ENCODE measurements at places on chromosomes 1 and 21.

DNA sequence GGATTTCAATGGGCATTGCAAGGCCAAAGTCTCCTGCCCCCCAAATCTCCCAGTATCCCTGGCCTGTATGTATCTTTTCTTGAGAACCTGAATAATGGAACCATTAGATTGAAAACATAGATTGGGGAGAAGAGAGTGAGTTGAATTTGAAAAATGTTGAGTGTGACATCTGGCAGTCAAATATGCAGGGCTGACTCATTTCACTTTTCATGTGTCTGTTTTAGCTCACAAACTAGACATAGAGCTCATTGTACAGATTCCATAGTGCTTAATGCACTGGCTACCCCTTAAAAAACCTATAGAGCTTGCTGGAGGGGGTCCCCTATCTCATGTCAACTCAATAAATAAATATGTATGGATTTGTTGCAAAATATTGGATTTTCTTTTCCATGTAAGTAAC is 30.8 kb downstream of the DDR2 start:
- DNase-seq = no peak

GRCh38 chr1:145689922-145690321 is 17.2 kb downstream of the PDZK1 start:
- DNase-seq = no peak

DNA sequence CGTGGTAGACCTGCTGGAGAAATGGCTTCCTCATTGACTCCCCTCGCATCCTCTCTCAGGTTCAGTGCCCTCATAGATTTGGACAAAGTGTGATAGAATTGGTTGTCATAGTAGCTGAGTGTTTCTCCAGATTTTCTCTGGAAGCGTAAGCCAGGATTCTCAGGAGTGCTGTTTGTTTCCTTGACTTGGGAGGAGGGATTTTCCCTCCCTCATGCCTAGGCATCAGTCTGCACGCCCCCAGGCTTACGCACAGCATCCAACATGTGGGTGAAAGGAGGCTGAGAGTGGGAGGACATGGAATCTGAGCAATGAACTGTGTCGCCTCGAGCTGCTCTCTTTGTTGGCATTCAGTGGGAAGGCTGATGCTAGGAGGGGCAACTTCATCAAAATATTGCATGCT is 503.5 kb downstream of the LTN1 start:
- peak; percentile 9 for DNase-seq

GRCh38 chr1:39574646-39575045 is 1.9 kb downstream of the PABPC4 start:
- DNase-seq = no peak

DNA sequence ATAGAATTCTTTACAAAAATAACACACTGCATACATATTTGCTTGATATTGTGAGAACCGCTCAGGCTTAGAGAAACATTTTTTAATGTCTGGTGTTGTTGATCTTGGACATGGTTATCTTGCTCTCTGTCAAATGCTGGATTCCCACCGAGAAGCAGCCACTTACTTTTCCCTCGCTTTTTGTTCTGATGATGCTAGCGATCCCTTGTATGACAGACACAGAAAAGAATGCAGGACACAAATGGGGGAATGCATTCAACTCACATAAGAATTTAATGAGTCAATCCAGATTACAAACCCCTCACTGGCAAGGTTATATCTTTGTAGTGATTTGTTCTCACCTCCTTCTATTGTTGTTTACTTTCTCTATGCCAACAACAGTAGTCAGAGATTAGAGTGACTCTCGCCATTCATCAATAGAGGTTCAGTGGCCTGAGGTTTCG is 76.8 kb upstream of the AKT3 start:
- peak; percentile 95 for DNase-seq

DNA sequence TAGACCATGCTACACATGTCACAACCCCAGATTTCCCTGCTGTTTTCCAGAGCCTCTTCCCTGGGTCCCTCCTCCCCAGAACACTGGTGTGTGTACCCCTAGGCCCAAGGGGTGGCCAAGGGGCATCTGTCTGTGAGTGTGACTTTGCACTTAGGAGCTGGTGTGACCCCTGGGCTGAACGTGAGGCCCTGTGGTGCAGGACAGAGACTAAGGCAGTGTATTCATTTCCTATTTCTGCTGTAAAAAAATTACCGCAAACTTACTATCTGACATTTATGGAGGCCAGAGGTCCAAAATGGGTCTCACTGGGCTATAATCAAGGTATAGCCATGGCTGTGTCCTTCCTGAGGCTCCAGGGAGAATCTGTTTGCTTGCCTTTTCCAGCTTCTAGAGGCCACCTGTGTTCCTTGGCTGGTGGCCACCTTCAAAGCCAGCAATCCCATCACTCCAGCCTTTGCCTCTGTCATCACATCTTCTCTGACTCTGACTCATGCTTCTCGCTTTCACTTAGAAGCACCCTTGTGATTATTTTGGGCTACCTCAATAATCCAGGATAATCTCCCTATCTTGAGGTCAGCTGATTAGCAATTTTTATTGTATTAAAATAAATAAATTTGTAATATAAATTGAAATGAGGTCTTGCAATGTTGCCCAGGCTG is 24.0 kb upstream of the ELOA start:
- DNase-seq = no peak

- DNase-seq = no peak
Measured at GRCh38 chr1:217344712-217345111, 286.2 kb downstream of the GPATCH2 start.

DNA sequence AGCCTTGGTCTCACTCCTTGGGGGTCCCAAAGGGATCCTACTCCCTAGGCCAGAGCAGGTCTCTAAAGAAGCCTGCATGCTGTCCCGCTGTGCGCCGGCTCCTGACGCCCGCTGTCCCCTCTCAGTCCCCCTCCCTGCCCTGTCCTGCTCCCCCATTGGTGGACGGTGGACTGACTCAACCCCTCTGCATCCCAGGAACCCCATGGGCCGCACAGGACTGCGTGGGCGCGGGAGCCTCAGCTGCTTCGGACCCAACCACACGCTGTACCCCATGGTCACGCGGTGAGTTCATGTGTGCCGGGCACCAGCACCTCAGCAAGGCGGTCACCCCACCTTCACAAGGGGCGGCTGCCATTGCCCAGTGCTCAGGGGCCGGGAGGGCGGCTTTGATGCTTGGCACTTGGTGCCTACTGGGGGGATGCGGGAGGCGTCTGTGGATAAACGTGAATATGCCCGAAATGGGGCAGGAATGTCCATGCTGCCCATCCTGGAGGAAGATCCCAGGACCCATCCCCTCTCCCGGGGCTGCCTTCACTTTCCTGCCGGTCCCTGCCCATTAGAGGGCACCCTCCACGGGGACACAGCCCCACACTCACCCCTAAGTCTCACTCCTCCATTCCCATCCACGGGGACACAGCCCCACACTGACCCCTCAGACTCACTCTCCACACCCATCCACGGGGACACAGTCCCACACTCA is 20.2 kb upstream of the LRRC3 start:
- no peak for DNase-seq

- no peak for DNase-seq
Measured at GRCh38 chr1:228022571-228023293, 15.9 kb downstream of the WNT3A start.

DNA sequence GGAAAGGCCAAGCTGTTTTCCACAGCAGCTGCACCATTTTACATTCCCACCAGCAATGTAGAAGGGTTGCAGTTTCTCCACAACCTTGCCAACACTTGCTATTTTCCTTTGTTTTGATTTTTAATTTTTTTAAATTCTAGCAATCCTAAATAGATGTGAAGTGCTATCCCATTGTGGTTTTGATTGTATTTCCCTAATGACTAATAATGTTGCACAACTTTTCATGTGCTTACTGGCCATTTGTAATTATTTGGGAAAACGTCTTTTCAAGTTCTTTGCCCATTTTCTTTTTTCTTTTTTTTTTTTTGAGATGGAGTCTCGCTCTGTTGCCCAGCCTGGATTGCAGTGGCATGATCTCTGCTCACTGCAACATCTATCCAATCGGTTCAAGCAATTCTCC is 53.9 kb downstream of the VCAM1 start:
- DNase-seq = peak; percentile 34

DNA sequence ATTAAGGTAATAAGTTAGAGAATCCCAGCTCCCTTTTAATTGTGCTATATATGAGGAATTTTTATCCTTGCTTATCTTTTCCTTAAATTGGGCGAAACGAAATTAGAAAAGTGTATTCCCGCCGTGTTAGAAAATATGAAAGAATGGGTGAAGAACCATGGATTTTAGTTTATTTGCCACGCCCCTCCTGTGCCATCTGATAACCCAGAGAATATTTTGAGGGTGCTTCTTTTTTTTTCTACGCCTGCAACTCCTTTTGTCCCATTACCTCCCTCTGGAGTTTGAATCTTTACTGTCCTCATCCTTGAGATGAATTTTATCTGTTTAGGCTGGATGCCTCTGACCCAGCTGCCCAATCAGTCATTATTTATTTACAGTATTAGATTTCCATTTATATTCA is 1.6 kb downstream of the TLCD4 start:
- DNase-seq = no peak

- DNase-seq = peak; percentile 29
Measured at GRCh38 chr1:12179111-12179519, 12.3 kb downstream of the TNFRSF1B start.

GRCh38 chr1:231194843-231195516 is 33.1 kb downstream of the TRIM67 start:
- DNase-seq = peak; percentile 82

GRCh38 chr1:196527919-196528318 is 80.3 kb downstream of the KCNT2 start:
- DNase-seq = no peak

DNA sequence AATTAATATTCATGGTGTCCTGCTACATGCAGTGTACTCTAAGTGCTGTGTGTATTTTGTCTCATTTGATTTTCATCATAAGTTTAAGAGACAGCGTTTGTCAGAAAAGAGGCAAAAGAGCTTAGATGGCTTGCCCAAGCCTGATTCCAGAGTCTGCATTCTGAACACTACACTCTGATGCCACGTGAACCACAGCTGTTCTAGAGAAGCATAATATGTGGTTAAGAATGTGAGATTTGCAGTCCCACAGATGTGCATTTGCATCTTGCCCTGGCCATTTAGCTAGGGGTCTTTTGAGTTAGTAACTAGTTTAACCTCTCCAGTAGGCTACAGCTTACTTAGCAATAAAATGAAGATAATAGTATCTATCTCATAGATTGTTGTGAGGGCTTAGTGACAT is 9.2 kb upstream of the GADD45A start:
- no peak for DNase-seq

DNA sequence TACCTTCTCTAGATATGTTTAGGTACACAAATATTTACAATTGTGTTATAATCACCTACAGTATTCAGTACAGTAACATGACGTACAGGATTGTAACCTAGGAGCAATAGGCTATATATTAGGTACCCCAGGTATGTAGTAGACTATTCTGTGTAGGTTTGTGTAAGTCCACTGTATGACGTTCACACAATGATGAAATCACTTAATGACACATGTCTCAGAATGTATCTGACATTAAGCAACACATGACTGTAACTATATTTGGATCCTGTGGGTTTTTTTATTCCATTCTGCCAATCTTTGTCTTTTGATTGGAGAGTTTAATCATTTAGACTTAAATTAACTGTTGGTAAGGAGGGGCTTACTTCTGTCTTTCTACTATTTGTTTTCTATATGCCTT is 52.1 kb downstream of the STYXL2 start:
- DNase-seq = no peak

GRCh38 chr21:38416791-38417190 is 81.5 kb downstream of the ERG start:
- no peak for DNase-seq

GRCh38 chr1:181134543-181135436 is 46.3 kb downstream of the IER5 start:
- DNase-seq = peak; percentile 52

All from renal cortical epithelial cell (primary cell).